ENCODE measurements at places on chromosomes 7 and 10.
A peak's percentile ranks its signal among the peaks of the same experiment; 100 is the strongest.

DNA sequence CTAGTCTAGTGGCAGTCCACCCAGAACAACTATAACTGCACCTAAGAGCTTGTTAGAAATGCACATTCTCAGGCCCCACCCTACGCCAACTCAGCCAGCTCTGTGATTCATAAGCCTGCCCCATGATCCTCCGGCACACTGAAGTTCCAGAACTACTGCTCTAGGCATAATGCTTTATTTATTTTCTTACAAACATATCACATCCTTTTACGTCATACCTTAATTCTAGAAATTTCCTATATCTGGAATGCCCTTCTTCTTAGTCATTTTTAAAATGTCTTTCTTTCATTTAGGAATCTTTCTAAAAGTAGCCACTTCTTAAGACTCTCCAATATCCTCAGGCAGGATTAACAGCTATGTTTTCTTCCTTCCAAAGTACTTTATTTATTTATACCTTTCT is 480.1 kb downstream of the INHBA start:
- no peak for DNase-seq

DNA sequence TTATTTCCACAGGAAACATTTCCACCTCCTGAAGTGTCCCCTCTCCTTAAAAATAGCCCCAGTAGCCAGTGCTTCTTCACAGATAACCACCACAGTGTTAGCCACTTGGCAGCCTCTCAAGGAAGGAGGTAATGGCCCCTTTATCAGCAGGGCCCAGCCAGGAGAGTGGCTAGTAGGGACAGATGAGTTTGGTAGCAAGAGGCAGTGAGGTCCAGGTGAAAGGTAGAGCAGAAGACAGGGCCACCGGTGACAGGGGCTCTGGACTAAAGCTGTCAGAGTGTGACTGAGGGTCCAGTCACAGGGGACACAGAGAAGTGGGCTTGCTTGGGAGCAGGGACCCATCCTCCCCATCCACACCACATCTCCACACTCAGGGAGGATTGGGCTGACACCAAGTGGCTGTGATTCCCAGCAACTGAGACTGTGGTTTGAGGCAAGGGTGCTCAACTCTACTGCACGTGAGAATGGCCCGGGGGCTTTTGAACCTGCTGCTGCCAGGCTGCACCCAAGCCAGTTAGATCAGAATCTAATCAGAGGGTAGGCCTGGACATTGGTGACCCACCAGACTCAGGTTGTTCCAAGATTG is 52.2 kb downstream of the C10orf120 start:
- DNase-seq, result no peak

DNA sequence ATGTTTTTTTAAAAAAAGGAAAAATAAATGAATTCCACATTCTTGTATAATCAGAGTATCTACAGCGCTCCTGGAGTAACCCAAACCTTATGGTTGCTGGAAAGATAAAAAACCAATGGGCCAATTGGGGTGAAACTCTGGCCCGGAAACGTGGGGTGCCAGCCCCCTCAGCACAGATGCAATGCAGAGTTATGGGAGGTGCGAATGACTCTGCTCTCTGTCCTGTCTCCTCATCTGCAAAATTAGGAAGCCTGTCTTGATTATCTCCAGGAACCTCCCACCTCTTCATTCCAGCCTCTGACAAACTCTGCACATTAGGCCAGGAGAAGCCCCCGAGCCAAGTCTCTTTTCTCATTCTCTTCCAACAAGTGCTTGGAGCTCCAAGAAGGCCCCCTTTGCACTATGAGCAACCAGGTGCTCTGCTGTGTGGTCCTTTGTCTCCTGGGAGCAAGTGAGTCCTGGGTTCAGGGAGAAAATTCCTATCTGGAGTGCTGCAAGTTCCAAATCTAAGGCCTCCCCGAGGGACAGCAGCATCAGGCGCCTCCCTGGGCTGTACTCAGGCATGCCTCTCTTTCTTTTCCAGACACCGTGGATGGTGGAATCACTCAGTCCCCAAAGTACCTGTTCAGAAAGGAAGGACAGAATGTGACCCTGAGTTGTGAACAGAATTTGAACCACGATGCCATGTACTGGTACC is 130.5 kb upstream of the PRSS1 start:
- no peak for DNase-seq

DNA sequence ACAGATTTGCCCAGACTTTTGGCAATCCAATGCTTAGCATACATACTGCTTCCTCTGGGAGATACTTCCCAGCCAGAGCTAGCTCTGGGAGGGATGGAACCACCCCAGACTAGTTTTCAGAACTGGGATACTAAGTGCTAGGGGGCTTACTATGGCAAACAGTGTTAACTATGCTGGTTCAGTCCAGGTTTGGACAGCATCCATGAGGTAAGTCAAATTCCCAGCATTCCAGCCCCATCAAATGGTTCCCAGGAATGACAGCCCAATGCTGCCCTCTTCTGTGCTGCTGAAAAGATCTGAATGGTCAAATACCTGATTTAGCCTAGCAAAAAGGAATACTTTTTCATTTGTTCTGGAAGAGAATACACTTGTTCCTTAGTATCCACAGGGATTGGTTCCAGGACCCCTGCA is 141.7 kb upstream of the CCDC6 start:
- DNase-seq, result no peak

DNA sequence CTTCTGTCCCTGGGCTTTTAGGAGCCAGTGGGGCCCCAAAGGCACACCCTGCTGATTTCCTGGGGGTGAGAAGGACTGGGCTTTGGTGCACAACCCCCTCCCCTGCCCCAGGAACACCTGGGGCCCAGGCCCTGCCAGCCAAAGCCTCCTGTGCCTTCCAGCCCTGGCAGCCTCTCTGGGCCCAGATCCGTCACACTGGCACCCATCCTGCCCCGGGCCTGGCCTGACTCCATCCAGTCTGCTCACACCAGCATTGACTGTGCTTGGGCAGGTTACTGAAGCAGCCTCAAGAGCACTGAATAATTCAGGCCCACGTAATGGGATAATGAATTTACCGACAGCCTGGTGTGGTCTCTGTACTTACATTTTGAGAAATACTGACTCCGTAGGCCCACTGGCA is 12.0 kb upstream of the COMTD1 start:
- DNase-seq, result no peak

DNA sequence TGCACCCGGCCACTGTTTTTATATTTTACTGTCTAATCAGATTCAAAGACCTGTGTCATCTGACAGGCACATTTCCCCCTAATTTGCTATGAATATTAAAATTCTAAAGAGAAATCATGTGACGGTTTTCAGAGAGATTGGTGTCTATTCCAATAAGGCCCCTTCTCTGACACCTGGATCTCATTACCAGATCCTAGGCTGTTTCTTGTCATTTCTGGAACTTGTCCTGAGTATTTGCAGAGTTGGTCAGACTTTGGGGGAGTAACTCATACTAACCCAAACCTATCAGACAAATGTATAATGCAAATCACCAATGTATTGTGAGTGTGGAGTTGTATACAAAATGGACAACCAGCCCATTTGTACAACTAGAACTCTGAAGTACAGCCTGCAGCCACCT is 29.5 kb downstream of the MYO1G start:
- no peak for DNase-seq

GRCh38 chr10:49356944-49357343 is 38.9 kb downstream of the DRGX start:
- no peak for DNase-seq

- DNase-seq, result no peak
These were observed 14.5 kb downstream of the ZCCHC24 start for GRCh38 chr10:79430936-79431335.

- no peak for DNase-seq
These were observed 61.7 kb upstream of the ZNRF2 start for GRCh38 chr7:30222515-30223215.

GRCh38 chr10:60732807-60733516 is 45.3 kb upstream of the CDK1 start:
- no peak for DNase-seq

GRCh38 chr10:93412801-93413200 is 69.3 kb downstream of the MYOF start:
- DNase-seq, result no peak

DNA sequence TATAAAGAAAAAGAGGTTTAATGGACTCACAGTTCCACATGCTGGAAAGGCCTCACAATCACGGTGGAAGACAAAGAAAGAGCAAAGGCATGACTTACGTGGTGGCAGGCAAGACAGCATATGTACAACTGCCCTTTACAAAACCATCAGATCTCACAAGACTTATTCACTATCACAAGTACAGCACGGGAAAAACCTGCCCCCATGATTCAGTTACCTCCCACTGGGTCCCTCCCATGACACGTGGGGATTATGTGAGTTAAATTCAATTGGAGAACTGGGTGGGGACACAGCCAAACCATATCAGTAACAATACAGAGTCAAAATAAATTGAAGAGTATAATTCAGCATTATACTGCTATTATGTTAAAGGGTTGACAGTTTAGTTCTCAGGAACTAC is 37.8 kb downstream of the RNLS start:
- DNase-seq, result no peak

DNA sequence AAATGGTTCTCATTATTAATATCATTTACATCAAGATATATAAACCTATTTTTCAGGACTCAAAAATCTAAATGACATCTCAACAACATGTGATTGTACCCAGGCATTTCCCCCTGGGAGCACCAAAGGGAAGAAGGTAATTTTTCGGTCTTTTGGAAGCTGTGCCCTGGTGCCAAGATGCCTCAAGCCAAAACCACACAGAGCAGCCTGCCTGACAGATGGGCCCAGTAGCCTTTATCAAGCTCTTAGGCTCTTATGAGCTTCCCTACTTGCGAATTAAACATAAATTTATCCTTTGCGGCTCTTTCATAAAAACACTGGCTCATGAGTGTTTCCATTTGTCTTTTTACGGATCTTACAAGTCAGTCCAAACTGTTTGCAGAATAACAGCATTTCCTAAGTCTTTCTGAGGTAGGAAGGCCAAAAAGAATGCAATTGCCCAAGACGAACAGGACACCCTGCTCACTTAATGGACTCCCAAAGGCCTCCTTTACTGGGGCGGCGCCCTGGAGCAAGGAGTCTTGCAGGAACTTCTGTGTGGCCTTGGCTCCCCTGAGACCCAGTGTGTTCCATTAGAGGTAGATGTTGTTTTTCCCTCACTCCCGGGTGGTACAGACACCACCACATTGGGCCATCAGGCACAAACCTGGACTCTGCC is 4.1 kb upstream of the RASSF4 start:
- no peak for DNase-seq

GRCh38 chr10:129778571-129778970 is 185.5 kb downstream of the EBF3 start:
- no peak for DNase-seq

GRCh38 chr10:33542752-33543505 is 208.5 kb upstream of the NRP1 start:
- DNase-seq, result no peak

DNA sequence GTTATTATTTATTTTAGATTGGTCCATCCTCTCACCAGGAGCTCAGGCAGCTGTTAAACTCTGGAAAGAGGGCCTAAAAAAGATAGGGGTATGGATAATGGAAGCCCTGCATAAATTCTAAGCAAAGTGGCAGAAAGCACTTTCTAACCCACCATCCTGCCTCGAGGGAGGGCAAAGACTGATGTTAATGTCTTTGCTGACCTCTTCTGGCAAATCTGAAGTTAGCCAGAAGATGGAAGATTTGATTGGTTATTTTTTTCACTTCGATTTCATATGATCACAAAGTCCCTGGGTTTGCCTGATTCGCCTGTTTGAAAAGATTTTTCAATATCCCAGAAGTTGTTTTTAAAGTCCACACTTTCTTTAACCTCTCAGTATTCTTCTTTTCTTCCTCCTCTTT is 24.8 kb downstream of the OR9A2 start:
- no peak for DNase-seq

DNA sequence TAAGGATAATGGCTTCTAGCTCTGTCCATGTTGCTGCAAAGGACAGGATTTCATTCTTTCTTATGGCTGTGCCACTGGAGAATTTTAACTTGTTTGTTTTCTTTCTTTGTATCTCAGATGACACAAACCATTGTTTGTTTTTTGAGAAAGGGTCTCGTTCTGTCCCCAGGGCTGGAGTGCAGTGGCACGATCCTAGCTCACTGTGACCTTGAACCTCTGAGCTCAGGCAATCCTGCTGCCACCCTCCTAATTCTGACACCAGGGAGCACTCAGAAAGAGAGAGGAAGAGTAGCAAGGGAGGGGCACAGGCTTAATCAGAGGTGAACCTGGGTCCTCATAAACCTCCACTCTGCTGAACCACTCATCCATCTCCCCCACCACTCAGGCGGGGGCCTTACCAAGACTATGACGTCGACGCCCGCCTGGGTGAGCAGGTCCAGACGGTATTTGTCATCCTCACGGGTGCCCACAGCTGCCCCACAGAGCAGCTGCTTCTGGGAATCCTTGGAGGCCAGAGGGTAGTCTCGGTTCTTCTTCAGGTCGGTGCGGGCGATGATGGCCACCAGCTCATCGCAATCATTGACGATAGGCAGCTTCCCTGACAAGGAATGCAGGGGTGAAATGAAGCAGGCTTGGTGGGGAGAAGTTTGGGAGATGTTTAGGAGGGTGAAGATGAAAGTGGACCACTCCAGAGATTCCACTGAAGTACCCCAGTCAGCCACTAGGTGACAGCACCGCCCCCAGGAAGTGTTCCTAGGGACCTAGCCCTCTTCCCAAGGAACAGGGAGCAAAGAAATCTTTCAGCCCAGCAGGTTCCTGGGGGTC is 11.6 kb downstream of the IMPDH1 start:
- no peak for DNase-seq

GRCh38 chr10:62424026-62424425 is 49.9 kb downstream of the ZNF365 start:
- no peak for DNase-seq

DNA sequence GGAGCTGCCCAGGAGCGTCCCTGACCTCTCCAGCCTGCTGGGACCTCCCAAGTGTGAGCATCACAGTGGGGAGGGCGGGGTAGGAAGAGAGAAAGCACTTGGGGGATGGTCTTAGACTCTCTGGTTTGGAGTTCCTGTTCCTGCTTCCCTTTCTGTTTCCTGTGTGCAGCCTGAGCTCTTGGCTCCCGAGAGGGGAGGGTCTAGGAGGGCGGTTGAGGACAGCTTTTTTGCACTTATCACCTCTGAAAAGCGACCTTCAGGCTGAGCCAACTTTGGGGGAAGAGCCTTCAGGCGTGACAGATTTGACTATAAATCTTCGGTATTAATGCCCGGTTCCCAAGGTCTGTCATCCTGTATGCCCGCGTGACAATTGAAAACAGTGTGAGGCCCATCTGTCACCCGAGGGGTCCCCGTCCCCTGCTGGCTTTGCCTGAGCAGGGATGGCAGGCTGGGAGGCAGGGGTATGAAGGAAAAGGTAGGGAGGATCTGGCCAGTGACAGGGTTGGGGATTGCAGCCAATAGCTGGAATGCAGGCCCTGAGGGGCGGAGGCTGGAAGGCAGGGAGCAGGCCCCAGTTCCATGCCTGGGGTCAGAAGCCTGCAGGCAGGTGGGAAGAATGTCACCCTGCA is 78.6 kb downstream of the CDH23 start:
- peak; percentile 64 for DNase-seq

GRCh38 chr7:106183952-106184351 is 71.8 kb upstream of the SYPL1 start:
- DNase-seq, result no peak

DNA sequence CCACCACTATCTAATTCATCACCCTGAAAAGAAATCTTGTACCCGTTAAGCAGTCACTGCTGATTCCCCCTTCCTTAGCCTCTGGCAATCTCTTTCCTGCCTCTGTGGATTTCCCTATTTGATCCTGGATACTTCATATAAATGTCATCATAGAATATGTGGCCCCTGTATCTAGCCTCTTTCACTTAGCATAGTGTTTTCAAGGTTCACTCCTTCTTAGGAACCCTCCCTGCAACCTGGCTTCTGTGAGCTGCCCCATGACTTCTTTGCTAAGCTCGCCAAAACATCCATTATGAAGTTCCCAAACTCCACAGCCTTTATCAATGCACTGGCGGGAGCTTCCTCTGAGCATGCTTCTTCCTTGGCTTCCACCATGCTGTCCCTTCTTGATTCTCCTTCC is 70.8 kb upstream of the PDZD8 start:
- no peak for DNase-seq

- no peak for DNase-seq
These were observed 371.7 kb upstream of the NRP1 start for GRCh38 chr10:33706191-33706590.
